ENCODE measurements at places on chromosomes 2 and 18.
A peak's percentile ranks its signal among the peaks of the same experiment; 100 is the strongest.

DNA sequence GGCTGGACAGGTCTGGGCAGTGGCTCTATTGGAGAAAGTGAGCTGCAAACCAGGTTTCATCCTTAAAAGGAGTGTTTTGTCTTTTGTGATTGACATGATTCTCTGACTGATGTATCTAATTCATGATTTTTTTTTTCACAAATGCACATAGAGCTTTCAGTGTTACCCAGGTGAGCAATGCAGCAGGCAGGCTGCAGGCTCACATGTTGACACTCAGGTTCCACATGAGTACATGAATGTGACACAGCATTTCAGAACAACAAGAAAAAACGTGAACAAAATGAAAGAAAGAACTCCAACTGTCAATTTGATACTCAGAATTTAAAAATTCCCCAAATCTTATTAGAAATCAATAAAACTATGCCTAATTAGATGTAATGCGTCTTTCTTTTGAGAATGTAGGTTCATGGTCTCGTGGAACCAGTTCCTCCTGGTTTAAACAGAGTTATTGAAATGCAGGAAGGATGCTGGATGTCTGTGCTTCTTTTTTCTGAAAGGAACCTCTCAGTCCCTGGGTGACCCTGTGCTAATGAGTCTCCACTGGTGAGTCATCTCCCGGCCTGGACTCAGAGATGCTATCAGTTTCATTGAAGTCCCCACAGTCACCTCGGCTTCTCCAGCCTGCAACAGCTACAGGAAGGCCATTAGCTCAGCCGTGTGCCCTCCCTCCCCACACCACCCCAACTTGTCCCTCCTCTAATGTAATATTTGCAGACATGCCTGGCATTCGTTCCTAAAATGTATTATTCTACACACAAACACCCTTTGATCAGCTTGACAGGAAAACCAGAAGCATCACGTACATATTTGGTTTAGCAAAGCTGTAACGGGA is 430.4 kb downstream of the LPIN1 start:
- no peak for DNase-seq

- peak; percentile 74 for DNase-seq
Observed at GRCh38 chr18:11149441-11150270, at the start of gene PIEZO2. TSS of gene PIEZO2 (minus strand) at chr18:11149569. CDS start at chr18:11148588, 981 bp downstream.

- no peak for DNase-seq
Observed at GRCh38 chr2:54586062-54586461, 129.9 kb downstream of the SPTBN1 start.

DNA sequence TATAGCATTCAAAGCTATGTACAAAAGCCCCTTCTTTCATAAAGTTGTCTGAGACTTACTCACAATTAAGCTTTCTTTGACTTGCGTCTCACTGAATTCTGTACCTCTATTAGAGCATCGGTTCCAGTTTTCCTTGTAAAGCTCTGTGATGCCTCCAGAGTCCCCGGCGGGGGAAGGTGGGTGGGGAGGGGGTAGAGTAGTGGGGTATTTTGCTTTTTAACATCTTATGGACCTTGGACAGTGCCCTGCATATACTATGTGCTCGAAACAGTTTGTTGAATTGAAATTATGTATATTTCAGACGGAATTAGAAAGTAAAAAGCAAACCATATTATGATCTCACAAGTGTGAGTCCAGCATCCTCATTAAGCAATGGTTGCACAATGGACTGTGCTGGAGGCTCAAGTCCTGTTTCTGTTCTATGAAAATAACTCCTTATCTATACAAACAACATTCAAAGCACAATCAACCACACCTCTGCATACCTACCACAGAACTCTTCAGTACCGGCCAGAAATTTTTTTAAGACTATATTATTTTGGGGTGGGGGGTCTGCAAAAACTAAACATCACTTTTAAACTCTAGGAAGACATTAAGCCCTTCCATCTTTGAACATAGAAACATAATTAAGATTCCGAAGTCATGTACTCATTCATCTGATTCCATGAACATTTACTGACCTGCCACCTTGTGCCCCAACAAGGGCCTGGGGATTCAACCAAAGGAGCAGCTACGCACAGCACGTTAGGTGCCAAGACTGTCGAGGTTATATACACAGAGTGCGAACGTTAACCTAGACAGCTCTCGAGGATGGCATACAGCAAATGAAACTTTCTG is 908 bp downstream of the STAT1 start:
- no peak for DNase-seq

- peak; percentile 39 for DNase-seq
Observed at GRCh38 chr2:48755473-48755872, at the start of gene LHCGR. TSS of gene LHCGR (minus strand) at chr2:48755724. CDS start at chr2:48755671, 53 bp downstream.

GRCh38 chr2:98532756-98533155 is 75.6 kb downstream of the COA5 start:
- DNase-seq = no peak

DNA sequence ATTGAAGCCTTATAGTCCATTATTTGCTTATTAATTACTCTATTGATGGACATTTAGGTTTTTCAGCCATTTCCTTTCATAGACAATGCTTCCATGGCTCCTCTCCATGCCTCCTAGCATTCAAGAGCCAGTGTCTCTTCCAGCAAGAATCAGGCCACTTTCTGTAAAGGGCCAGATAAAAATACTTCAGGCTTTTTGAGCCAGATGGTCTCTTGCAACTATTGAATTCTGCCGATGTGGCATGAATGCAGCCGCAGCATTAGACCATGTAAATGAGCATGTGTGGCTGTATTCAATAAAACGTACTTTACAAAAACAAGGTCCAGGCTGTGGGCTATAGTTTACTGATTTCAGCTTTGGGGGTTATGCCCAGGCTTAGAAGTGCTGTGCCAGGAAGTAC is 38.5 kb downstream of the TRAF3IP1 start:
- DNase-seq = no peak

- peak; percentile 21 for DNase-seq
Observed at GRCh38 chr18:57784034-57784800, 18.9 kb downstream of the ATP8B1 start.

DNA sequence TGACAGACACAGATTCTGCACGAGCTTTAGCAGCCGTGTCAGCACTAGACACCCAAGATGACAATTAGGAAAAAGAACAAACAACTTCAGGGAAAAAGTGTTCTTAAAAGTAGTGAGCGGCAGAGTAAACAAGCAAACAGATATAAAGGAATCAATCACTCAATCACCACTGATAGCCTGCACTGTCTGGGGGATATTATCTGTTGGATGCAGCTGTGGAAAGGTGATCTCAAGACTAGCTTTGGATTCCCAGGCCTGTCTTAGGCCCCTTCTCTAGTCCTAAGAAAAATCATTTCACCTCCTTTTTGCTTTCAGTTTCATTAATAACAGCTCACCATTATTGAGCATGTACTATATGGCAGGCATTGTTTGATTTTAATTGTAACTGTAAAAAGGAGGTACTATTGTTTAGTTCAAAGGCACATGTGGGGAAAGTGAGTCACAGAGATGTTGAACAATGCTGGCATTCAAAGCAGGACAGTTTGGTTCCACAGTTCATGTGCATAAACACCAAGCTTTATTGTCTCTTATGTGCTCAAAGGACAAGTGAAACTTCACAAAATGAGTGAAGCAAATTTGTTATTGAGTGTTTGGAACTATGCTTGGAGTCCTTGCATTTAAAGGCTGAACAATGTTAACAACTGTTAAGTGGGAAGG is 147.3 kb upstream of the TCF4 start:
- no peak for DNase-seq

DNA sequence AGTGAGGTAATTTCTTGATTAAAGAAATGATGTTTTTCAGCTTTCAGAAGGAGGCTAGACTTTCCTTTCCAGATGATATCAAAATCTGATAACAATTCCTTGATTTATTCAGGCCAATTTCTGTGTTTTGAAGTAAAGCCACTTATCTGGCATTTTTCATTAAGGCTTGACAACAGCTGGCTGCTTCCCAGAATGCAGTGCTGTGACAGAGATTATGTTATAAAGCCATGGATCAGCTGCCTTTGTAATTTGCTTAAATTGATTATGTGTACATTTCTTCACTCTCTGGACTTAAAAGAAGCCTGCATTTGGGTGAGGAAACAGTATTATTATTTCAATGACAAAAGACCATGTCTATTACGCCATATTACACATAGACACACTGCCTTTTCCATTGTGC is 136.0 kb downstream of the PLCL1 start:
- DNase-seq = no peak

GRCh38 chr18:45844938-45845337 is 19.5 kb downstream of the SIGLEC15 start:
- no peak for DNase-seq

- peak; percentile 4 for DNase-seq
Observed at GRCh38 chr18:23585007-23585871, 1.1 kb downstream of the NPC1 start.

GRCh38 chr18:77058290-77058835 is 74.2 kb downstream of the MBP start:
- DNase-seq = no peak

DNA sequence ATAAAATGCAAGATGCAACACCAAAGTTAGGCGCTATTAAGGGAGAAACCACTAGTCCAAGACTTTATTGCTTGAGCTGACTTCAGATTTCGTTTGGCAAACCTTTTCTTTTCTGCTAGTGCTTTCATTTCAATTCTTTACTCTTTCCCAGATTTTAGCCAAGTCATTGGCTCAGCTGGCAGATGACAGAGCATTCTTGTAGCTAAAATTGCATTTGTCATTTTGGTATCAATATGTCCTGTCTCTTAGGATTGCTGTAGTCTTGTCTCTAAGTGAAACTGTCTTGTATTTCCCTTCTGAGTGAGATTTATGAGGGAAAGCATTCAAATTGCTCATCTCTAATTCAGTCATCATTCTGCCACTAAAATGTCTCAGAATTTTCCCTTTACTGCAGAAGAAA is 335.1 kb downstream of the METTL4 start:
- no peak for DNase-seq

- no peak for DNase-seq
Observed at GRCh38 chr2:213166109-213166508, 14.7 kb upstream of the IKZF2 start.

- DNase-seq = no peak
Observed at GRCh38 chr2:209463226-209463625, 39.4 kb downstream of the MAP2 start.

DNA sequence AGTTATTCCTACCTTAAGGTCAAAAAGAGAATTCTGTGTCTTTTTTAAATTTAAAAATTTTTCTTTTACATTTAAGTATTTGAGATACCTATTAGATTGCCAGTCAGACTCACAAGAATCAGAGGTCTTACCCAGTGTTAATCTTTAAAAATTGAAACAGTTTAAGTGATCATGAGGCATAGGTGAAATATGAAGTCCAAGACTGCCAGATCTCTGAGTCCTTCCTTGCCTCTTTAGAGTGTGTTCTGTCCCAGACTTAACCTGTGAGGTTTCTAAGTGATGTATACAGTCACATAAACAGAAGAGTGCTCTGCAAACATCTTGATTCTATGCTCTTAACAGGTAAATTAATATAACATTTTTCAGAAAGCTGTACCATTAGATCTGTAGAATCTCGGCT is 40.6 kb downstream of the ACTR3 start:
- DNase-seq = no peak

GRCh38 chr2:46847185-46847710 is 68.4 kb downstream of the MCFD2 start:
- DNase-seq = no peak

- DNase-seq = no peak
Observed at GRCh38 chr2:234788841-234789240, 163.0 kb upstream of the SH3BP4 start.

- DNase-seq = no peak
Observed at GRCh38 chr2:194077366-194077765, 1579.7 kb upstream of the SLC39A10 start.

DNA sequence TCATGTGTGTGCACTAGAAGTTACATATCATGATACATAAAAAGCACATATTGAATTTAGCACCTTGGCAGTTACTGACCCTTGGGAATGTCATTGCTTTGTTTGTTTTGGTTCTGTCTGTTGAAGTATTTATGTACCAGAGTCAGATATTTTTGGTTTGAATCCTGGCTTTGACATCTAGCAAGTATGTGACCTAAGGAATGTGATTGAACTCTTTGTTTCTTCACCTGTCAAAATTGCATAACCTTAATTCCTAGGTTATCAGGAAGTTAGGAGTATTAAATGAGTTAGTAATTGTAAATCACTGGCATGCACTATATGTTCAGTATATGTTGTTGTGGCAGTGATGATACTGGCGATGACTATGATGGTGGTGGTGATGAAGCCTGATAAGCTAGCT is 1003.5 kb upstream of the NRXN1 start:
- no peak for DNase-seq

DNA sequence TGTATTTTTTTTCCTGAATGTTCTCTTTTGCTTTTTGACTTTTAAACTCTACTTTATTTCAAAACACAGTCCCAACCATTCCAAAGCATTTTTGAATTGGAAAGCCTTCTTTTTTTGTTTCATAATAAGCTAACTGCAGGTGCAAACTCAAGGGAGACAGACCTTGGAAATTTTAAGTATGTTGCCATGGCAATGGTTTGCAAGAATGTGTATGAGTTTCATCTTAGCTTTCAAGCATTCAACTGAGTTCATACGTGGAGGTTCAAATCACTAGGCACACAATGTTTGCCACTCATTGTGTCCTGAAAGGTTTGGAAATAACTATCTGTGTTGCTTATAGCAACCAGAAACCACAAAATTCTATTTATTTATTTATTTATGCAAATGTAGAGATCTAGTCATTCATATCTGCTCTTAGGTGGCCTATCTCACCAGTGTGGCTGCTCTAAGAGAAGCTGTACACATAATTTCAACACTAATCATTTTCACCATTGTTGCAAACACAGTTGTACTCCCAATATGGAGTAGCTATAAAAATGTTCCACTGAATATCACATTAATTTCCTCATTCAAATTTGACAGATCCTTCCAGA is 805.7 kb upstream of the FSHR start:
- no peak for DNase-seq

DNA sequence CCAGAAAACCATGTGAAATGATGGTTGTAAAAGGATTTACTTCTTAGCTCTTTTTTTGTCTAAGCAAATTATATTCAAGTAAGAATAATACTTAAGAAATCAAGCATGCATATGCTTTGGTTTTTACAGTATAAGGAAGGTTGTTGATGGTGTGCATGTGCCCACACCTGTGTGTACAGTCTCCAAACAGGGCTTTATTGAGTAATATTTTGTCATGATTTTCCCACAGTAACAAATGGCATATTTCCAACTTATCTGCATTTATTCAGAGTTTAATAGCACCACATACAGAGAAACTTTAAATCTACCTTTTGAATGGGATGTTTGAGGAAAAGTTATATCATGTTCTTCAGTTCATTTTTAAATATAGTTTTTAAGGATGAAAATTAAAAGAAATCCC is 76.5 kb upstream of the DSG1 start:
- no peak for DNase-seq

DNA sequence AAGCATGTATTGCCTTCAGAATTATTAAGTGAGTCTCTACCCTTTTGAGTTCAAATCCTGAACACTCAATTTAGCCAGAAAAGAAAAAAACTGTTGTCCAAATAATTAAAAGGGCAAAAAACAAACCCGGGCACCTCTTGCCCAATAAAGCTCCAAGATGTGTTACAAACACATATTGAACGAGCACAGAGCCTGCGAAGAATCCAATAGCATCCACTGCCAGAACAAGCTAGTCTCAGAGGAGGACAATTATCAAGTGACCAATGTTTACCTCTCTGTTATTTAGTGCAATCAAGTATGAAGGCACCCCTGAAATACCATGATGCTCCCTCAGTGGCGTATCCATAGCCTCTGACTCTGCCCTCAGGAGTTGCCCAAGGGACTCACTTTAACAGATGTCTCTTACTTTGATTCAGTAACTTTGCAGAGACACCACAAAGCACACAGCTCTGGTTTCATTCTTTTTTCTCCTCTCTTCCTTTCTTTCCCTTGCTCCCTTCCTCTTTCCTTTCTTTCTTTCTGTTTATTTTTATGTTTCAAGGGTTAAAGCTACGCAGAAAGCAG is 93.5 kb upstream of the SPATS2L start:
- no peak for DNase-seq

Data from endothelial cell (in vitro differentiated cells).